Left ventricle myocardium inferior (tissue), 1 donor: ENCODE measurements at places on chromosomes 7 and 10.

DNA sequence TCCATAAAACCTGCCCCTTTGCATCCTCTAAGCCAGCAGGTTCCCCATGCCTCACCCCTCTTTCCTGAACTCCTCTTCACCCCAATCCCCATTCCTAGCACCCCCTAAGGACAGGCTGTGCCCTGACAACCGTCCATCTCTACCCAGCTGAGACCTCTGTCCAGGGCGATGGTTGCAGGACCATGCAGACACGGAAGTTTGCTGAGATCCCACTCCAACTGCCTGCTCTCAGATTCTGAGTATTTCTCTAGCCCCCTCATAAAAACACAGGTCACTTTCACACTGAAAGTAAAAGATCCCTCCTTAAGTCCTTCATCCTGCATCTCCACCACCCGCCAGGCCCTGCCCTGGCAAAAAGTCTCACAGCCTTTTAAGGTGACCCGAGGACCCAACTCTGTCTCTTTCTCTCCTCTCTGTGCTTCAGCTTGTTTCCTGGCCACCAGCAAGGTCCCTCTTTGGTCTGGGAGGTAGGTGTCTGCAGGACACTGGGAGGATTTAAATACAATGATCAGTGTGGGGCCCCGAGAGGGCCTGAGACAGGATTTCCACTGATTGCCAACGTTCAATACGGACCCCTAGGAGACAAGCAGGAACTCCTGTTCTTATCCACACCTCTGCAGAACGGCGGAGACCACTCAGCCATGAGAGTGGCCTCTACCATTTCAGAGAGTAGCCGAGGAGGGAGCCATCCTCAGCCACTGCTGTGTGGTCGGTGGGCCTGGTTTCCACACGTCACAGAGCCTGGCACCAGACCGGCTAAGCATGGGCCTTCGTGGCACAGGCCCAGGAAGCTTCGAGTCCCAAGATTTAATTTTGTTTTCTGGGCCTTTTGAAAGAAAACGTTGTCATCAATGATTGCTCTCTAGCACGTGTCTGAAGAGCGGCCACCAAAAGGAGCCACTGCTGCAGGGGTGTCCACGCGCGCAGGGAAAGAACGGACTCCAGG lies 27.9 kb downstream of the CALML3 start:
- peak; percentile 9 for DNase-seq

- no peak for DNase-seq
Observed at GRCh38 chr10:131214521-131215244, 96.8 kb downstream of the TCERG1L start.

GRCh38 chr7:31129067-31129466 lies 77.0 kb downstream of the ADCYAP1R1 start:
- DNase-seq, result no peak

DNA sequence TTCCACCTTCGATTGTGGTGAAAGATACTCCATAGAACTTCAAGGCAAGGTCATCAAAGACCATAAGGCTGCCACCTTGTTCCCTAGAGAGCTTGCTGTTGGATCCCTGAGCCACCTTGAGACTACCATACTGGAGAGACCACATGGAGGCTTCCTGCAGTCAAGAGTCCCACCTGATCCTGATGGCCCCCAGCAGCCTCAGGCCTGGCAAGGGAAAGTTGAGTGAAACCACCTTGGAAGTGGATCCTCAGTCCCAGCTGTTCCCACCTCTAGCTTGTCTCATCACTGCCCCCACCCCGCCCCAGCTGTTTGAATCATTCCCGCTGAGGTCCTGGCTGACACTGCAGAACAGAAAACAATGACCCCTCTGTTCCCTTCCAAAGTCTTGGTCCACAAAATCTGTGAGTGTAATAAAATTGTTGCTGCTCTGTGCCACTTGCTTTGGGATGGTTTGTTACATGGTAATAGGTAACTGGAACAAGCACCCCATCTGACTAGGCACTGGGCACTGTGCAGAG lies 32.0 kb downstream of the PRLHR start:
- DNase-seq, result no peak

DNA sequence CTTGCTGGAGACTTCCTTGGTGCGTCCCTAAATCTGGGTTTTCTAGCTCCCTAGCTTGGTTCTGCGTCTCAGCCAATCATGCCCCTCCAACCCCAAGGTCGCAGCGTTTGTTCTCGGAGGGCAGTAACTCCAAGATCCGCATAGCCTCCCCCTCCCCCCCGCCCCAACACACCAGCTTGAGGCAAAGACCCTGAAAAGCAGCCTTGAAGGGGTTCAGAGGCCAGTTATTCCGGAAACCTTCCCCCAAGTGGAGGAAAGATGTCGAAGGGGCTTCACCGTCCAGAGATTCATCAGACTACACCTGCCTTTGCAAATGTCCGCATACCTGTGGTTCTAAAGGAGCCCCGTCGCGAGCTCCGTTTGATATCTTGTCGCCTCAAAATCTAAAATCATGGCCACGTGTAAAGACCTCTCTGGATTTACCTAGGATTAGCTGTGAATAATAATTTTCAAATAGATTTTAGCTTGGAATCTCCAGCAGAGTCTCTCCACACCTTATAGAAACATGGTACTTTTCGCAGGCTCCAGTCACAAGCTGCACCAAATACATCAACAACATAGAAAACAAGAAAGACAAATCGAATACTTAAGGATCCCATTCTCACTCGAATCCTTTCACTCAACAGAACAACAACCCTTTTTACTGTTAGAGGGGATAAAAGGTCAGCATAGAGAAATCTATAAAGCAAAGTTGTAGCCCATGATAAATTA lies 7.9 kb downstream of the DLX6 start:
- DNase-seq, result no peak

DNA sequence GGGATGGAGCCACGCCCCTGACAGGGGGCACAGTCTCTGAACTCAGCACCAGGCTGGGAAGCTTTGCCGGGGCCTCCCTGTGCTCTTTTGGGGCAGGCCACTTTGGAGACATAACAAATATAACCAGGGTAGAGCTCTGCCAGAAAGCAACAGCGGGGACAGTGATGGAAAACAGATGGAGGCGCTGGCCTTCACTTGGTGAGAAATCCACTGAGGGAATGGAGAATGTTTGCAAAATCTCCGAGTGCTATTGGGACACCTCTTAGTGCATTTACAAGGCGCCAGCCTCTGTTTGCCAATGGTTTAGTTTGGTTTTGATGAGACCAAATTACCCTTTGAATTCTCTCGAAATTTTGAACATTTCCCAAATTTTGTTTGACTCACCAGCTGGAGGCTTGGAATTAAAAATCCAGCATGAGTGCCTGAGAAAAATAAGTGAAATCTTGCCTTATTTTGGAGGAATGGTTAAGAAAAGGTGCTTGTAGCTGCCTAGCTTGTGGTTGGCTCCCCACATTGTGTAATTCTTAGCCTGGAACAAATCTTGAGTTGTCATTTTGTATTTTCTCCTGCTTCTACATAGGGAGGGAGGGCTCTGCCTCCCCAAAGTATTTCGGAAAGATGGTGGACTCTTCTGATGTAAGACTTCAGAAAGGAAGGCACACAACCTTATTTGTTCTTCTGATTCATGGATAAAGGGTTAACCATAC lies 980.5 kb downstream of the LRMDA start:
- DNase-seq, result peak; percentile 67

DNA sequence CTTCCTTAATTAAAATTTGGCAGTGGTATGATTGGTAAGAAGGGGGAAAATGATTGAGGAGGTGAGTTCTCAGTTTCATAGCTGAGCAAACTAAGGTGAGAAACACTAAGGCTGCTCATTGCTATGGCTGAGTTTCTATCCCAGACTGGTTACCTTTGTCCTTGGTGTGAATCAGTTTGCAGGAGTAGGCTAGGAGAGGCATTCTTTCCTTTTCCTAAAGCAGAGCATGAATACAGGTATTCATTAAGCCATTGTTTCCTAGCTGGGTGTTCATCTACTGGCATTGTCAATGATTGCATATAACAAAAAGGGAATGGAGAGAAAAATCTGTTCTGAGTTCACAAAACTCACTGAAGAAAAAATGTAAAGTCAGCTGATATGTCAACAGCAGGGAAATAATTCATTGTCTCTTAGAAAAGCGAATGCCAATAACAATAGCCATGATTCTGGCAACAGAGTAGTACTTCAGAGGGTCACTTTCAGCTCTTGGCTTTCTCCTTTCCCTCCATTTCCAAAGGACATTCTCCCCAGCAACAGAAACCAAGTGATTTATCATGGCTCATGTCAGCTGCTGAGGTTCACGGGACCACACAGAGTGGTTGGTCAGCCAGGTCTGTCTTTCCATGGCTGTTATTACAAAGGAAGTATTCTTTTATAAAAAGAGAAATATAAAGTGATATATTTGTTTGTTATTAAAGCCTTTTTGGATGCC lies 234.0 kb downstream of the BICC1 start:
- no peak for DNase-seq

- no peak for DNase-seq
Observed at GRCh38 chr7:136923111-136923667, 54.7 kb downstream of the CHRM2 start.

DNA sequence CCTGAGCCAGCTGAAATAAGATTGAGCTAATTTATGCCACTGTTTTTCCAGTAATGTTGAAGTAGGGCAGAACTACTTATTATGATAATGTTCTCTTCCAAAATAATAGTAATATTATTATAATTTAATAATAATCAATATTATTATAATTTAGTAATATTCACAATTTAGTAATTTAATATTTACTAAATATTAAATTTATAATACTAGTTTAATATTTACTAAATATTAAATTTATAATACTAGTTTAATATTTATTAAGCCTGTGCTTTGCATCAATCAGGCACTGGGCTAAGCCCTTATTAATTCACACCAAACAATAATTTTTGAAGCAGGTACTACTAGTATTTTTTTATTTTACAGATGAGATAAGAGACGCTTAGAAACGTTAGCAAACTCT lies 170.1 kb downstream of the BBS9 start:
- no peak for DNase-seq

- no peak for DNase-seq
Observed at GRCh38 chr10:113443141-113443925, 109.5 kb upstream of the HABP2 start.

DNA sequence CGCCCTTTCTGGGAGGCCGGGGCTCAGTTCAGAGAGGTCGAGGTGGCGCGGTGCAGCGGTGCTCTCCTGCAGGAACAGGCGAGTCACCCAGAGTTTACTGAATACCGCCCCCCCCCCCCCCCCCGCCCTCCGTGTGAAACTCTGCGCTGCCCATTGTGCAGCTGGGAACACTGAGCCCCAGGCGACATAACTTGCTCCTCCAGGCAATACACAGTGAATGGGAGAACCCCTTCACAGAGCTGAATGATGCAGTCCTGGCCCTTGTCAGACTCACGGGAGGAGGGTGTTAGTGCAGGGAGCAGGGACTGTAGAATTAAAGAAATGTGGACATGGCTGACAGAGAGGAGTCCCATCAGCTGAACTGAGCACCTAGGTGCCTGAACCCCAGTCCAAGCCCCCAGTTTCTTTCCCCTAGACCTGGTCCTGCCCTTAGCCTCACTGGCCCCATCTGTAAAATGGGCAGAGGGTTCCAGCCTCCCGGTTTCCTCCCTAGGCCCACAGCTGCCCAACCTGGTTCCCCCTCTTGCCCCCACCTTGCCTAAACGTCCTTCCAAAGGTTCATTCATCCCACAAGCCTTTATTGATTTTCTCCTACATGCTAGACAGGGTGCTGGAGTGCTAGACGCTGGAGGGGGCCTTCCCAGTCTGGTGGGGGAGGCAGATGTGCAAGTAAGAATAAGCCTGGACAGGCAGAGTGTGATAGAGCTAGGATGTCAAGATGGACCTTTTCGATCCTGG lies 869 bp upstream of the LOXL4 start:
- no peak for DNase-seq

DNA sequence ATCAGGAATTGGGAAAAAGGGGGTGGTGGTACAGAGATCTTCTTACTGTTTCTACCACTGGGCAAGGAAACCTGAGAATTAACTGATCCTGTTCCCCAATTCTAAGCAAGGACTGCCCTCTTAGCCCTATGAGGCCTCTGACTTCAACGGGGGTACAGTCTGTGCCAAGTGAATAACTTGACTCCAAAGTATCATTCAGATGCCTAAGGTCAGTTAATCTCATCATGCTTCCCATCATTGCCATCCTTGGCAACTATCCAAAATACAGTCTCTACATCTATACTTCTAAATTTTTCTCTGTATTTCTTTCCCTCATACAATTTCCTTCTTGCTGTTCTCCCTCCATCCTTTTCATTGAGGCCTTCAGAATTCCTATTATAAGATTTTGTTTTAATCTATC lies 10.5 kb downstream of the PPP3CB start:
- no peak for DNase-seq

DNA sequence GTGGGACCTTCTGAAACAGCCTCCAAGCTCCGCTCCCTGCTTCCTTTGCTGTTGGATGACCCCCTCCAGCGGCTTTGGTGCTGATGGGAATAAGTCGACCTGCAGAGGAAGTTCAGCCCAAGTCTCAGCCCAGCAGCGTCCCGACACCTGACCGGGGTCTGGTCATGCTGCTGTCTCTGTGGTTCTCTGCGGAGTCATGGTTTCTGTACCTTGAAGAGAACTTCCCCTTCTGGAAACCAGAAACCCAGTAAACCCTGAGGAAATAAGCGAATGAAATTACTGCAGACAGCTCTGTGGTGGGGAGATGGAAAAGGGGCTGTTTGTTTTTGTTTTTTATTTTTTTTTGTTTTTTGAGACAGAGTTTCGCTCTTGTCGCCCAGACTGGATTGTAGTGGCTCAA lies 18.3 kb upstream of the ZNF12 start:
- DNase-seq, result no peak

DNA sequence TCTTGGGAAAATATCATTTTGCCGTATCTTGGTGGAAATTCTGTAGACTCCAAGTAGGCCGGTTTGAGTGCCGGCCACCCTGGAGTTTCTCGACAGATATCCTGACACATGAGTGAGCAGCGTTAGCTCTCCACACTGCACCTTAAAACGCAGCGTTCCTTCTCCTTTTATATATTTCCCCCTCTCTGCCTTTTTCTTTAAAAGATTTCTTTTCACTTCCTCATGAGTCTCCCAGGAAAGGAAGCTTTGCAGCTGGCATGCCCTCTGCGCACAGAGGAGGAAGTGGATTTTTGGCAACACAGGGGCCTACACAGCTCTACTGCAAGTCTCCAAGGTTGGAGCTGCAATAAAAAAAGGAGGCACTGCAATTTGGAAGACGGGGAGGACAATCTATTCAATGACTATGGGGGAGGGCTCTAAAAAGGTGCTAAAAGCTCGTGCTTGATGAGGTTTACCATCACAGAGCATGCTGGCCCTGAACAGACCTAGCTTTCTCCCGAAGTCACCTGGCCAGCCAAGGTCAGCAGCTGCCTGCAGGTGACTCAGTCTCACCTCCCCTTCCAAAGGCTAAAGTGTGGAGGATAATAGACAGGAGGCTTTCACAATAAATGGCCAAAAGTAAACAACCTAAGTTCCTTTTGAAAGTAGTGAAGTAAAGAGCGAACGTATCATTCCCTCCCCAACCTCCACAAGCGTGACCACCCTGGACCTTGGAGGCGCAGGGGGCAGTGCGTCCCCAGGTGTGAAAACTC lies 252.8 kb downstream of the ZMYND11 start:
- no peak for DNase-seq

DNA sequence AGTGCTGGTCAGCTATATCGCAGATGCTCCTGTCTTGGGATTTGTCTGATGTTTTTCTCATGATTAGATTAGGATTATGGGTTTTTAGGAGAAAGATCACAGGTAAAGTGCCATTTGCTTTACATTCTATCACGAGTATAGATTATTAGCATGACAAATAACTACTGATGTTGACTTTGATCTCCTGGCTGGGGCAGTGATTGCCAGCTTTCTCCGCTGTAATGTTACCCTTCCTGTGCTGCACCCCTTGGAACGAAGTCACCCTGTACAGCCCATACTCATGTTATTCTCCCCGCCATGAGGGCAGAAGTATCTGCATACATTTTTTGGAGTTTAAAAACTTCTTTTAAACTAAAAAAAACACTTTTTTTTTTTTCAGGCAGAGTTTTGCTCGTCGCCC lies 10.8 kb upstream of the CLDN4 start:
- no peak for DNase-seq

GRCh38 chr10:43820663-43821062 lies 172.0 kb upstream of the ZNF32 start:
- no peak for DNase-seq
